Endothelial cell of coronary artery (primary cell): ENCODE measurements at places on chromosomes 4 and X. TPM values are rescaled to one million over a fixed set of nuclear protein-coding genes. Genes with fewer than 3 reads are reported as not detected.

MAGEA1 gene
- total RNA-seq: not detected in 2 replicates

RTL9 gene
- not detected in 2 replicates for total RNA-seq

ATOH1 gene
- not detected in 2 replicates for total RNA-seq

SLC7A11 gene
- 45.5 and 89.4 TPM in 2 replicates for total RNA-seq

SSX7 gene
- not detected in 2 replicates for total RNA-seq

SLC4A4 gene
- under 0.01 and 0.66 TPM in 2 replicates for total RNA-seq

CTAG1A gene
- total RNA-seq: not detected in 2 replicates

NIPAL1 gene
- 1.0 and 1.4 TPM in 2 replicates for total RNA-seq

NRK gene
- 0.18 and 0.28 TPM in 2 replicates for total RNA-seq

GLUD2 gene
- total RNA-seq: 0.99 and 1.2 TPM in 2 replicates

ANOS1 gene
- total RNA-seq: 0.28 and 0.54 TPM in 2 replicates

FAM184B gene
- total RNA-seq: under 0.01 TPM in 1 of 2 replicates, not detected in the other

VSIG4 gene
- not detected in 2 replicates for total RNA-seq

IL2RG gene
- not detected in 2 replicates for total RNA-seq

NDST3 gene
- total RNA-seq: not detected in 2 replicates

TEX11 gene
- not detected in 2 replicates for total RNA-seq

TXK gene
- 0.18 and 0.75 TPM in 2 replicates for total RNA-seq

PHOX2B gene
- total RNA-seq: not detected in 2 replicates

GAGE1 gene
- not detected in 2 replicates for total RNA-seq

MAGEA10 gene
- total RNA-seq: not detected in 2 replicates
